ENCODE measurements at places on chromosomes 11 and 22.

GRCh38 chr11:71379701-71380100, 68.5 kb downstream of the DHCR7 start:
- no peak for DNase-seq

- no peak for DNase-seq
These were observed 839 bp downstream of the STX5 start for GRCh38 chr11:62830904-62831519.

GRCh38 chr11:37280200-37280599, 682.2 kb upstream of the RAG2 start:
- DNase-seq: no peak

GRCh38 chr11:30487200-30487898, 98.8 kb downstream of the MPPED2 start:
- no peak for DNase-seq

GRCh38 chr11:782264-783174, 5.2 kb upstream of the GATD1 start:
- DNase-seq: no peak

GRCh38 chr11:44967930-44968496, 17.3 kb upstream of the TP53I11 start:
- no peak for DNase-seq

DNA sequence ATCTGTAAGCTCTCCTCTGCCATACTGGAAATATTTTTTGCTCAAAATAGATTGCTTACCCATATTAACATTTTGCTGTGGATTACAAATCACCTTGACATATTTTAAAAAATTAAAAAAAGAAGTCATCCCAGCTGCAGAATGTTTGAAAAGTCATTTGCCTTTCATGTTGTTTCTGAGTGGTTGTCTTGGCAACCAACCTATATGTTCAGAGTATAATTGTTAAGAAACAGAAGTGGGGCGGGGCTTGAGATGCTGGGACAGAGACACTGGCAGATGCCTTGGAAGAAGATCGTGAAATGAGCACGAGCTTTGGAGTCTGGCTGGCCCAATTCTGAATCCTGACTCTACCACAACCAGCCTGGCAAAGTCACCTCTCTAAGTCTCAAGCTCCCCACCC, 348.2 kb downstream of the LARGE1 start:
- no peak for DNase-seq

DNA sequence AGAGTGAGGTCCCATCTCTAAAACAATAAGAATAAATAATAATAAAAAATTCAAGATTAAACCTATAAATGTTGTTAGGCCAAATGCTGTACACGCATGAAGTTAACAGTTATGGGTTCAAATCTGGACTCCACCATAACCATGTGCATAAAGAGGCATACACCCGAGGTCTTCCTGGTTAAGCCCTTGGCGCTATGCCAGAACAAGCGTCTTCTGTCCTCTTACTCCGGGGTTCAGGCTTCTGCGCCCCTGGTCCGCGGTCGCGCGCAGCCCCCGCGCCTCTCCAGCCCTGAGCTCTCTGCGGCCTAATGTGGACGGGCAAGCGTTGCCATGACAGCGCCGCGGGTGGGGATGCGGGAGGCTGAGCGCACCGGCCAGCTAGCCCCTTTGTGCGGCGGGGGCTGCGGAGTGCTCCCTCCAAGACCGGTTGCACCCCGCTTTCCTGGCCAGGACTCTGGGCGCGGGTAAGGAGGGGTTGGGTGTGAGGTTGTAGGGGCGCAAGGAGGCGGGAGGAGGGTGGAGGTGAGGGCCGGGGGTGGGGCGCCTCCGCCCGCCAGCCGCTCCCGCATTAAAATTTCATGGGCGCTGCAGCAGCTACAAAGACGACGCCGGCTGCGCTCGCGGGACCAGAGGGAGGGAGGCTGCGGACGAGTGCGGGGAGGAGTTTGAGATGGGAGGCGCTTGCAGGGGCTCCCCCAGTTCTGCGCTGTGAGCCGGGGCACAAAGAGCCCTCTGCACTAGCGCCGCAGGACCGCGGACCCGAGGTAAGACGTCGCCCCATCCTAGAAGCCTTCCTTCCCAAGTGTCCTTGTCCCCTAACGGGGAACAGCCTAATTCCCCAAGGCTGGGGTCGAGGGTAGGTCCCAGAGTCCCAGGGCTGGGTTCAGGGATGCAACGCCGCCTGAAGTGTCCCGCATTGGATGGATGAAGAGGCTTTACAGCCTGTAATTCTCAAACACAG, at the start of gene MIAT:
Gene MIAT (plus strand): TSS at position 698 of the 961 bp plus-strand sequence.
- no peak for DNase-seq

GRCh38 chr11:113873236-113873626, 2.1 kb downstream of the USP28 start:
- DNase-seq: no peak

DNA sequence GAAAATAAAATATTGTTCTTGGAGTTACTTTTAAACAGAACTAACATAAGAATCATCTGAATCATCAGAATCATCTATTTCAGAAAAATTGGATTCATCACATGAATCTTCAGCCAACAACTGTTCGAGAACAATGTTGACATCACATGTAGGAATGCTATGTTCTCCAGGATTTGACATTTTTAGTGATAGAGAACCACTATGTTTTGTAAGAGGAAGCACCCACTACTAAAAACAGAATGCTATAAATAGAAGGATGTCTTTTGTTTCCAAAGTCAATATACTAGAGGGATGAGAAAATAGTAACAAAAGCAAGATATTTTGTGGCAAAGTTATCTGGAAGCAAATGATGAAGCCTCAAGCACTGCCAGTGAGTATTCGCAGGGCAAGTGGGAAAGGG, 263.4 kb upstream of the DDI1 start:
- DNase-seq: no peak

GRCh38 chr11:11291041-11292015, 61.7 kb downstream of the CSNK2A3 start:
- DNase-seq: no peak

DNA sequence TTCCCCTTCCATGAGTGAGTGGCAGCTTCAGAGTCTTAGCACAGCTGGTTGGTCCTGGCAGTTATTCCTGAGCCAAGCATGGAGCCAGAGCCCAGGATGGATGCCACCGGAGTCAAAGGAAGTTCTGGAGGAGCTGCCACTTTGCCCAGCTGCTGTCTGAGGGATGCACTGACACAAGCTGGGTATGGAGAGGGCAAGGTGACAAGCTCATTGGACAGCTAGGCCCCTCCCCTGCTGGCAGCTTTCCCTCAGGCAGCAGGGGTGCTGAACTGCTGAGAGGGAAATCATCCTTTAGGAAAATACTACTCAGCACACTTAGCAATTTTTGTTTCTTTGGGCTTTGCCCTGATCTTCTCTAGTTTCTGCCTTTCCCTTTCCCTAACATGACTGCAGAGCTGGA, 99.3 kb upstream of the SESN3 start:
- no peak for DNase-seq

DNA sequence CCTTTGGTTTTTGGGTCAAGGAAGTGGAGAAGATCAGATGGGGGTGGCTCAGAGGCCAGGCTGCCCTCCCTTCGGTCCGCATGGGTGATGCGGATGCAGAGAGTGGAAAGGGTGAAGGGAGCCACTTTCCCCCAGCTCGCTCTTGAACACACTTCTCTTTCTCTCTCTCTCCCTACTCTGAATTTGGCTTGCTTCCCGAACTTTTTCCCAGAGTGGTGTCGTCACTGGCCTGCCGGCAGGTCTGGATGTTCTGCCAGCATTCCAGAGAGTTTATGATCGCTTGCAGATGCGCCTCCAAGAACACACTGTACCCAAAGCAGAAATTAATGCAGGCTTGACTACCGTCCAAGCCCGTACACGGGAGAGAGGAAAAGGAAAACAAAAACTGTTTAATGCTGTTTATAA, 103.2 kb downstream of the ZBTB16 start:
- DNase-seq: peak; percentile 76

GRCh38 chr11:93933230-93933629, 82.8 kb upstream of the VSTM5 start:
- no peak for DNase-seq

GRCh38 chr11:40293655-40294348, 1165.7 kb downstream of the LRRC4C start:
- DNase-seq: no peak

DNA sequence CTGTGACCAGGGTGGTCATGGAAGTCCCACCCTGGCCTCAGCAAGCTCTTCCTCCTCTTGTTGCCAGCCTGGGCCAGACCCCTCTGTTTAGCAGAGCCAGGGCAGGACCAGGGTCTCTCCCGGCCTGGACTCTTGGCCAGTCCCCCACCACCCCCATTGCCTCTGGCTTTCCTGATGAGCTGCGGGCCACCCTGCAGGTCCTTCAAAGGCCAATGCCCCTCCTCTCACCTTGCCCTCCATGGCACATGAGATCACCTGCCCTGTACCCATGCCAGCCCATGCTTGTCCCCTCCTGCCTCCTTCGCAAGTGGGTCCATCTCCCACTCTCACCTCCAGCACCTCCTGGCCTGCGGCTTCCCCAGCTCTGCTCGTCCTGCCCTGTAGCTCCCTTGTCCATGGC, 10.4 kb downstream of the FADS2 start:
- DNase-seq: no peak

DNA sequence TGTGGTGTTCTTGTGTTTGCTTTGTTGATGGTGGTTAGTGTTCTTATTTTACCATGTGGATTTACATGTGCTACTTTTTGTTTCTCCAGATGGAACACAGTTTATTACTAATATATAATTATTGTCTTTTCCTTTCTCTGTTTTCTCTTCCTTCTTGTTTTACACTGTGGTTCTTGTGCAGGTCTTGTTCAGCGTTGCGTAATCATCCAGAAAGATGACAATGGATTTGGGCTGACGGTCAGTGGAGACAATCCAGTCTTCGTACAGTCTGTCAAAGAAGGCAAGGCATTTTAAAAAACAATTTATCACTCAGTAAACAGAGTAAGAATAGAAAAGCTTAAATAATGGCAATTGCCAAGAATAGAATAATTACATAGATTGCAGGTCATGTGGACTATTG, 84.4 kb downstream of the ARHGEF12 start:
- no peak for DNase-seq

DNA sequence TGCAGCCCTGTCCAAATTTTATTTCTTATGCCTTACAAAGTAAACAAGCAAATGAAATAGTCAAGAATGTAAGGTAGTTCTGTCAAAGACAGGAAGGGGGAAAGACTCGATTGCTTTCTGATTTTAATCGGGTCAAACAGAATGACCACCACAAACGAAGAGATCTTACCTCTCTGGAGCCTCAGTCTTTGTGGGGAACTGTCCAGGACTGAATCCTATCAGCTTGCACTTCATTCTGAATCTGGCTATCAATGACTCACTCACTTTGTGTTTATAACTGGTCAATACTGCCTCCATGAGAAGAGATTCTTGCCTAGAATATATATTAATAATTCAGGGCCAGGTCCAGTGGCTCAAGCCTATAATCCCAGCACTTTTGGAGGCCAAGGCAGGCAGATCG, 17.2 kb downstream of the MSANTD2 start:
- no peak for DNase-seq

GRCh38 chr22:46897246-46897623, 134.8 kb downstream of the TBC1D22A start:
- no peak for DNase-seq

GRCh38 chr11:110606415-110606814, 105.8 kb downstream of the ARHGAP20 start:
- no peak for DNase-seq

DNA sequence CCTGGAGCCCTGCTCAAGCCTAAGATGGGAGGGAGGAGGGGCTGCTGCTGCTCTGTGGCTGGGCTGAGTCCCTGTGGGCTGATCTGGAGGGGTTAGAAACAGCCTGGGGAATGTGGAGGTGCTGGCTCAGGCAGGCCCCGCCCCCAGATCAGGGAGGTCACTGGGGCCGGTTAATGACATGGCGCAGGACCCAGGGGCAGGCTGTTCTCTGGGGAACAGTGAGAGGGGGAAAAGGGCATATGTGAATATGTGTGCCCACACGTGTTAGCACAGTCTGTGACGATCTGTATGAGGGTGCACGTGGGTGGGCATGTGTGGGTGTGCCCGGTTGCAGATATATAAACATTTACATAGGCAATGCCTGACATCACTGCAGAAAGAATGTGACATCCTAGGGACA, 143.5 kb downstream of the MIAT start:
- no peak for DNase-seq

DNA sequence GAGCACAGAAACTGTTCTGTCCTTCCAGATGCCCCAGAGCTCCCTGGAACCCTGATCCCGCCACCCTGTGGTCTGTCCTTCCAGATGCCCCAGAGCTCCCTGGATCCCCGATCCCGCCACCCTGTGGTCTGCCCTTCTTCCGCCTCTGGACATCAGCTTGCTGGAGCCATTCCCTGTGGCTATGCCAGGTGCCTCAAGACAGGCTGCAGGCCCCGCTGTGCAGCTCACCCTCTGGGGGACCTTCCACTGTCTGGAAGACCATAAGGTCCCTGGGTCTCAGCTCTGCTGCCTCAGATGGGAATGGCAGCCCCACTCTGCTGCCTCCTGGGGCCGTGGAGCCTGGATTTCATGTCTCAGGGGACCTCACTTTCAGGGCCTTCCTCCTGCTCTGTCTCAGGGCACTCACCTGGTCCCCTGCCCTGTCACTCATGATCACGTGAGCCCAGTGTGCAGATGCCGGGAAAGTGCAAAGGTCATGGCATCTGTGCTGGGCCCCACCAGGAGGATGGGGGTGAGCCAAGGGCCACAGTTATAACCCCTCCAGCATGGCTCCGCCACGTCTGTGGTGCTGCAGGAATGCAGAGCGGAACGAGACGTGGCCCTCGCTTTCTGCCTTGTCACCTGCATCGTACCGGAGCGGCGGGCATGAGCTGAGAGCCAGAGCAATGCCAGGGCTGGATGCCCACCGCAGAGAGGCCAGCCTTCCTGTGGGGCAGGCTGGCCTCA, 1520.7 kb downstream of the BRD1 start:
- DNase-seq: no peak

DNA sequence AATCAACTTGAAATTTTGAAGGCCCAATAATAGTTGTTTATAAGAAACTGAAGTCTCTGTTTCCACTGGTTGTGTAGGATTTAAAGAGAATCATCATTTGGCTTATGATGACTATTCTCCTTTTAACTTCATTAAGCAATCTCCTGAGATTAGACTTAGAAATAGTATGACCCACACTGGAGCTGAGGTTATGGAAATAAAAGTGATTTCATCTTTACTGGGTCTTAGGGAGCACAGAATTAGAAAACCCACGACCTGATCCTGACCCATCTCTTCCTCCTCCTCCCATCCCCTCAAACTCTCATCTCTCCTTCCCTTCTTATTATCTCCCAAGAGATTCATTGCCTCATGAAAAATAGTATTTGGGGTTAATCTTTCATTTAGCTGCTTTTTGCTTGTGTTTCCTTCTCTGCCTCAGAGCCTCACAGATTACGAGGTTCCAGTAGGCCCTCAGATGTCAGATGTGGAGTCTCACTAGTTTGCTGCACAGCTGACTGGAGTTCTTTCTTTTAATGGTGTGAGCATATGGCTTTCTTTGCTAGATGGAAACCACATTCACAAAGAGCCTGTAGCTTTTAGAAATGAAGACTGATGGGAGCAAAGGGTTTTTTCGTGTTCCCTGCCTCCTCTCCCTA, 85.0 kb downstream of the ALX4 start:
- DNase-seq: no peak

DNA sequence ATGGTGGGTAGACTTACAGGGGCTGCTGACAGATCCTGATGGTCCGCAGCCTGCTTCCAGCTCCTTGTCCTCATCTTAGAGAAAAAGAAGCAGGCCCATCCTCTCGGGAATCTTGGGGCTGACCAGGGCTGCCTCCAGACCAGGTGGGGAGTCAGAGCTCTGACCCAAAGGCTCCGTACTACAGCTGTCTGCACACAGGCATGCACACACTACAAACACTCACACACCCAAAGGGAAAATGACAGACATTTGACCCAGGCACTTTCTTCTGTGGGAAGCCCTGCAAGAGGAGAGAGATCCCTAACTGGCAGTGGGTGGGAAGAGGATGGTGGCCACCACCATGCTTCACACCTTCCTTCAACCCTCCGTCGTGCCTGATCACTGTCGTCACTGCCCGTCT, 46.9 kb upstream of the MYOD1 start:
- no peak for DNase-seq
